ENCODE measurements at places on chromosomes 16 and 17.

DNA sequence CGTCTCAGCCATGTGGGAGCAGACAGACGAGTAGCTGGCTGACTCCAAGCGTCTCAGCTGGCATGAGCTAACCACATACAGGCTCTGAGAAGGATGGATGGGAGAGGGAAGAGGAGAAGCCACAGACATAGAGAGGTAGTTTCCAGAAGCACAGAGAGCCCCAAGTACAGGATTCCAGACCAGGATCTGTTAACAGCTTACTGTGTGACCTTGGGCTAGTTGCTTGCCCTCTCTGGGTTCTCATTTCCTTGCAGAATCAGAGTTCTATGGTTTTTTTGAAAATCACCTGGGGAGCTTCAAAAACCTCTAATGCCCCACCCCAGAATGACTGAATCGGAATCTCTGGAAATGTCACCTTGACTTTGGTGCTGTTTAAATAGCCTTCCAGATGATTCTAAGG is 60.2 kb downstream of the ABCC6 start:
- DNase-seq = no peak

- DNase-seq = no peak
Observed at GRCh38 chr17:2695961-2696760, 15.4 kb downstream of the CLUH start.

DNA sequence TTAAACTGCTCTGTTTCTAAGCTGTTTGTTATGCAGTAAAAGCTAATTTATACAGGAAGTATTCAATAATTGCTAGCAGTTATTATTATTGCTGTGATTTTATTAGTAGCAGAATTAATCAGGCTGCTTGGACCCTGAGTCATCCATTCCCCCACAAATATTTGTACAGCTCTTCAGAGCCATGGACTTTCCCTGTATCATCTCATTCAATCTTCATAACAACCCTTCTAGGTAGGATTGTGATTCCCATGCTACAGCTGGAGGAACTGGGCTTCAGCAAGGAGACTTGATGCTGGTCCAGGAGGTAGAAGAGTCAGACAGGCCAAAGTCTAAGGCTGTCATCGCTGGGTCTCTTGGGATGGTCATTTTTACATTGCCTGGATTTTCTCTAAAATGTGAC is 208.3 kb downstream of the C16orf95 start:
- DNase-seq = no peak

GRCh38 chr17:59498530-59499307 is 66.7 kb upstream of the DHX40 start:
- DNase-seq = no peak

DNA sequence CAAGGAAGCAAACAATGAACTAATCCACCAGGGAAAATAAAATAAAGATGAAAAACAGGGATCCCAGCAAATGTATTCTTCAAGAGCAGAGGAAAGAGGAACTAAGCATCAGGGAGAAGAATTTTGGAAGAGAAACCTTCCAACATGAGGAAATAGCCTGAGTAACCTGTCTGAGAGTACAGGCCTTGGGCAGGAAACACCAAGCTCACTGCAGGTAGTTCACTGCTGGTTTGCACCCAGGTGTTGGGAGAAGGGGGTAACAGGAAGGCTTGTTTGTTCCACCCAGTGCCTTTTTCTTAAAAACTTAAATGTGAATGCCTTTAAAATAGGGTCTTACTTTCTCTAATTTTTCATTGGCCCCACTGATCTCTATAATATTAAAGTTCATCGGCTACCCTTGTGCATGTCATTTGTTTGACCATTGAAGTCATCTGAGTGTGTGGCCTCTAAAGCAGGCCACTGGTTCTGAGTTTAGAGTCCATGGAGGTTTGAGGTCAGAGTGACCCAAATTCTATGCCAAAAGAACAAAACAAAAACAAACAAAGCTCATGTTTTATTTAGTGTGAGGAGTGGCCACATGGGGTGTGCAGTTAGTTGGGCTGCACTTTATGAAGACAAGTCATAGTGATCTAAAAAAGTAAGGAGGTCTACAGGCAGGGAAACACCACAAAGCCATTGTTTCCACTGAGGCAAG is 62.9 kb upstream of the COX10 start:
- no peak for DNase-seq

DNA sequence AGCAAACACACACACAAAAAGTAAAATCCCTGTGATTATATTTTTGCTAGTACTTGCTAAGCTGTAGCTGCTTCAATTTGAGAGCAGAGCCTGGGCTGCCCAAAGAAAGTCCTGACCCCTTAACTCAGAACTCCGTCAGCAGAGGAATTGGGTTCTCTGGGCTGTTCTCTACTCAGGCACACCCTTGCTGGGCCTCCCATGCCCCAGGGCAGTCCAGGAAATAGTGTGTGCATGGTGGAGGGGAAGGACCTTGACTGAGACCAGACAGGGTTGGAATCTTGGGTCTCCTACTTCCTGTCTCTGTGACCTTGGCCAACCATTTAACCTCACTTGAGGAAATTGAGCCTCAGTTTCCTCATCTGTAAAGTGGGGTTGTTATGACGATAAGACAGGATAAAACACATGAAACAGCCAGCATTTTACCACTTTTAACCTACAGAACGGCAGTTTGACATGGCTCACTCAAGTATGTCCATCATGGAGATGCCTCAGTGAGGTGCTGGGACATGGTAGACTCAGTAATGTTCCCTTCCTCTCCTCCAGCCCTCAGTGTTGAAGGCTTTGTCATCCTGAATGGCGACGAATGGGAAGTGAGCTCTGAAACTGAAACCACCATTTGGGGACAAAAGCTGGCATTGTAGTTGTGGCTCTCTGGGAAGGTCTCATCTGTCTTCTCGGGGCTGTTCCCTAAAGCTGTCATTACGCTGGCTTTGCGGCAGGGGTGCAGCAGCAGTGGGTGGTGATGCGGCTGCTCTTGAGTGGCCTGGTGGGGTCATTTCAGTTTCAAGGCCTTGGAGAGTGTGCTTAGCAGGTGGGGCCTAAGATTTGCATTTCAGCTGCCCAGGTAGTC is 74.9 kb downstream of the CMIP start:
- no peak for DNase-seq

- no peak for DNase-seq
Observed at GRCh38 chr17:7318121-7318860, 3.1 kb upstream of the GPS2 start.

- no peak for DNase-seq
Observed at GRCh38 chr16:18582902-18583301, 21.0 kb upstream of the NOMO2 start.

- no peak for DNase-seq
Observed at GRCh38 chr17:62998665-62999393, 32.8 kb downstream of the TANC2 start.

GRCh38 chr17:10149573-10150399 is 48.6 kb downstream of the GAS7 start:
- no peak for DNase-seq

DNA sequence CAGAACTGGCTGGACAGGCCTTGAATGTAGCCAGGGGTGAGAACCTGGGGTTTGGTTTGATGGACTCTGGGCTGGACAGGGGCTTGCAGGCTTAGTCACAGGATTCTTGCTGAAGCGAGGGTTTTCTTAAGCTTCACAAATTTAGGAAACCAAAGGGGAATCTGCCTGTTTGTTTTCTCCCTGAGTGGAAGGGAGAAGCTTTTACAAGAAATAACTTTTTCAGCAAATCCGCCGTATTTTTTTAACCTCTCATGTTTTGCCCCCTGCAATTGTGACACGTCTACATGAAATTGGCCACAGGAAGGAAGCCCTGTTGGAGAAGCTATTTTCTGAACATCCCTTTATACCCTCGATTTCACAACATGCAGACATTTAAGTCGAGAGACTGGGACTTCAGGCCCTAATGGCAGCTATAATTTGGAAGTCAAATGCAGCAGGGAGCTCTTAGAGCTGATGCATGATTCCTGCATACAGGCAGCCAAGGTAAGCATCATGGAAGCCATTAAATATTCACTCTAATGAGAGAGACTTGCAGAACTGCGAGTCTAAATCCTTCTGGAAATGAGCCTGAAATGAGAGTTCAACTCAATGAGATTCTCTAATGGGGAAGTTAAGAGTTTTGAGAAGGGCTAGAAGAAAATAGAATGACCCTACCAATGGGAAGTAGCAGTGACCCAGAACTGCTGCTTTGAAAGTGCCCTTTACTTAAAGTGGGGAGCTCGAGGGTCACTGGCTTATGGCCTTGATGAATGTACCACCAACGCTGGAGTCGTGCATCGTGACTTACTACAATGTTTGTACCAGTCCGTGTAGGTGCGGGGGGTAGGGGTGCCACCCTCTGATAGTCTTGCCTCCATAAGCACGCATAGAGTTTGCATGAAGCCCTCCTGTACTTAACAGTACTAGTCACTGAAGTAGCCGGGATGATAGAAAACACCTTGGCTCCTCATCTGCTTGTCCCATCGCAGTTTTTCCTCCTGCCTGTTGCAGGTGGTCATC is 45.1 kb upstream of the IRF8 start:
- no peak for DNase-seq

- DNase-seq = no peak
Observed at GRCh38 chr16:55479430-55480140, 587 bp downstream of the MMP2 start.

DNA sequence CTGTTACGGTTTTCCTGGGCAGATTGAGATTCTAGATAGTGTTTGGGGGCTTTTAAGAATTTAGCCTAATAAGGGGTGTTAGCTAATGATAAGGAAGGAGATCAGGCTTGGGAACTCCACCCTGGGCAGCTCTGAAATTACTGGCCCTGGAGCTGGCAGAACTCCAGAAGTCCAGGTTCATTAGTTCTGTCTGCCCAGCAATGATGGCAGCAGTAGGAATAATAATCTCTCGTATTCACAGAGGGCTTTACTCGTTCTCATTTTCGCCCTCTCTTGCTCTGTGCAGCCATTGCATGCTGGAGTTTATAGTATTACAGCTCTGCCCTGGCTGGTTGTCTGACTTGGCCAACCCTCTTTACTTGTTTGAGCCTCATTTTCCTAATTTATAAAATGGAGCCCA is 216.0 kb downstream of the HAPSTR1 start:
- DNase-seq = no peak

- DNase-seq = no peak
Observed at GRCh38 chr16:30757316-30757715, 4.5 kb downstream of the CFAP119 start.

- DNase-seq = no peak
Observed at GRCh38 chr17:6489016-6489550, 44.8 kb downstream of the PIMREG start.

DNA sequence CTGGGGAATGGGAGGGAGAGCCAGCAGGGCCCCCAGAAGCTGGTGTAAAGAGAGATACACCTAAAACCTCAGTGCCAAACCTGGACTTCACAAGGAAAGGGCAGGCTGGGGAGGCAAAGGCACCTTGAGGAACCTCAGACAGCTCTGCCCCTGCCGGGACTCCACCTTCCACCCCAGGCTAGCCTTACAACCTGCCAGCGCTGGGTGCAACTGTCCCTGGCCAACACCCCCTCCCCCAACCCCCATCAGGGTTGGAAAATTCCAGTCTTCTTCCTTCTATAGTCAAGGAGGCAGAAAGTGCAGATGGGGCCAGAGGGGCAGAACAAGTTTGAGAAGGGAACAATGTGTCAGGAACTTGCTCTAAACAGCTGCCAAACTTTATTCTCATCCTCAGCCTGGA is 2.2 kb downstream of the YBX2 start:
- DNase-seq = no peak

GRCh38 chr16:48963901-48964615 is 317.6 kb downstream of the CBLN1 start:
- DNase-seq = no peak

DNA sequence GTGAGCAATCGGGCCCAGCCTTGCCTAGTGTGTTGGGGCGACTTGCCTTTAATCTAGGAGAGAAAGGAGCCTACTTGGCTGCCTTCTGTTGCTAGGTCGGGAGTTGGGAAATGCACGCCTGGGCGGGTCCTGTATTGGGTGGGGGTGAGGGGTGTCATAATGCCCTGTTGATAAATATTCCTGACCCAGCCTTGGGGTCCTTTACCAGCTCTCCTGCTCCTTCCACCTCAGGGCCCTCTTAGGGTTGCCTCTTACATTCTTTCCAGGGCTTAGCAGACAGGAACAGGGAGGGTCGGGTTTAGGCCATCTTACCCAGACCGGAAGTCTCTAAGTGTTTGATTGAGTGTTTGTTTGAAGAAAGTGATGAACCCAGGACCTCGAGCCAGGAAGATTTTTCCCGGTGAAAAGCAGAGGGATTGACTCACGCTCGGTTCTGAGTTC is 112.9 kb downstream of the SEC14L1 start:
- no peak for DNase-seq

DNA sequence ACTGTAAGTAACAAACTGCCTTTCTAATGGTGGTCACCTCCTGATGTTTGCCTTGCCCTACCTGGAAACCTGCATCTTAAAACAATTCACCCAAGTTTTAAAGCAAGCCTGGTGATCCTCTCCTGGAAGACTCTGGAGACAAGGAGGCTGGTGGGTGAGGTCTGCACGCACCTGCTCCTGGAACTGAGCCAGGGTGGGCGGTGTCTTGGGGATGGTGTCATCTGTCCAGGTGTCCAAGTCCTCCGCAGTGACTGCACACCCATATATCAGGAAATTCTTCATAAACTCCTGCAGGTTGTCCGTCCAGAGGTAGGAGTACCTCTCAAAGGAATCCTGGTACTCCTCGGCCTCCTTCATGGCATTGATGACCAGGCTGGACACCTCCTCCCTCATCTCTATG is 44.9 kb downstream of the DNAH17 start:
- DNase-seq = no peak

GRCh38 chr16:89343501-89344457 is 126.3 kb downstream of the ZNF778 start:
- DNase-seq = no peak

- no peak for DNase-seq
Observed at GRCh38 chr16:54437401-54437800, 150.8 kb upstream of the IRX3 start.

GRCh38 chr17:78133971-78134898 is 3.7 kb downstream of the TMC8 start:
- DNase-seq = no peak

- no peak for DNase-seq
Observed at GRCh38 chr17:19275457-19276127, 38.4 kb downstream of the EPN2 start.

DNA sequence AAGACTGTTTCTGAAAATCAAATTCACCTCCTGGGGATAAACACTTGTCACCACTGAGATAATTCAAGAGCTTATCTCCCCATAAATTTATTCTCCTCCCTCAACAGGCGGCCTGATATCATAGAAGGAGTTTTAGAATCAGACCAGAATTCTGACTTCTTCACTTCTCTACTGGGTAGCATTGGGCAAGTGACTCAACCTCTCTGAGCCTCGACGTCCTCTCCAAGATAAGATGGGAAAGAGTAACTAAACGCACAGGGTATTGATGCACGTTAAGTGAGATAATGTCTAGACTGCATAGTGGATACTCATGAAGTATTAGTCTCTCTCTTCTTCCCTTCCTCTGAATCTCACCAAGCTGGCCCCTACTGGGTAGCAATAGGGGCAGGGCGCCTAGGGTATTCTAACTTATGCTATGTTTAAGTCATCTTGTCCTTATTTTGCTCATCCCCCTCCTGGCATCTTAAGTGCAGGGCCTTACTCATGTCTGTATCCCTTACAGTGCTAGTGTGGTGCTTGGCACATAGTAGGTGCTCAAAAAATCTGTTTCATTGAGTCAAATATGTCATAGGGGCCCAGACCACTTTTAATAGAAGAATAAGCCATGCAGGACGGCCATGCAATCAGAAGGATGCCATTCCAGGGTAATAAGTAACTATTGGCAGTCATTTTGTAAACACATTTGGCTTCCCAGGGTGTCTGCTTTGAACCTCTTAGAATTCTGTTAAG is 476.4 kb upstream of the CCL2 start:
- no peak for DNase-seq

Data from NCI-H2107 (cell line).